ENCODE measurements at places on chromosomes 12 and 14.

DNA sequence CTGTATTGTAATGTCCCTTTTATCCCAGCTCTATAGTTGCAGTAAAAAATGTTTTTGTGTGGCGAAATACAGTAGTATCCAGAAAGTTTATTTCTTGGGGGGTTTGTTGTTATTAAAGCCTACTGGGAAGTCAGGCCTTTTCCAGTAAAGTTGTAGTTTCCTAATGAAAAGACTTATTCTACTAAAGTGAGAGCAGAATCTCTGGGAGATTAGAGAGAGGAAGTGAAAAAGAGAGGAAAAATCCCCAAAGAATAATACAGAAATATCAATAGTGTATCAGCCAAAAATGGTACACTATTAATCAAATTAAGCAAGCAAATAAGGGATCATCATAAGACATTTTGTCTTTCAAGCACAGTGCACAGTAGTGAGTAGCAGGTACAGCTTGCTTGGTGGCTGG, 46.3 kb upstream of the ATXN7L3B start:
- no peak for DNase-seq

GRCh38 chr12:12665194-12665593, 30.8 kb downstream of the GPR19 start:
- DNase-seq = no peak

DNA sequence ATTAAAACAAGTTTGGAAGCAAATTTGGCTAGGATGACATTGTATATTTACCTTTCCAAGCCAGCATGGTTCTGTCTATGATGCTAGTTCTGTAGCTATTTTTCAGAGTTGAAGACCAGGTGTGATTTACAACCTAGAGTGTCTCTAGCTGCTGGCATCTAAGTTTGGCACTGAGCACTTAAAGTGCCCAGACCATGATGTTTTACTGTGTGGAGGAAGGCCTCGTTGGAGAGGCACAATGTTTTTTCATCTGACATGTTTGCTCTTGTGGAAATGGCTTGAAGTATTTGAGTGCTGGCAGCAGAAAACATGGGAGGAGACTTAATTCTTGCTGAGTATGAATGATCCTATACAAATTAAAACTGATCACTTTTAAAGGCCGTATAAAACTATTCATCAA, 13.0 kb upstream of the C12orf71 start:
- DNase-seq = no peak

GRCh38 chr14:35353409-35354172, 51.0 kb downstream of the NFKBIA start:
- no peak for DNase-seq

DNA sequence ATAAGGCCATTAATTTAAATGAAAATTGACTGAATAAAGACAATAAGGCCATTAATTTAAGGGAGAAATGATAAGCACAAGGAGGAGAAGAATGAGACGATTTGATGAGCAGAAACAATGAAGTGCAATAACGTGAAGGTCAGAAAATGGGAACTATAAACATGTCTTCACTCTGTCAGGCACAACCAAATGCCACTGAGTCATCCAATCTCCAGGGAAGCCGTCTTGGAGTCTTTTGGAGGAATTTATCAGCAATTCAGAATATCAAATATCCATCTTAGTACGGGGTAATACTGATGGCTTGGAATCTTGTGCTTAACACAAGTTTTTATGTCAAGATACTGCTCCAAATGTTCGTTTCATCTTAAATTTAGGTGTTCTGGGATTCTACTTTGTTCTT, 159.9 kb downstream of the CAPZA3 start:
- no peak for DNase-seq

DNA sequence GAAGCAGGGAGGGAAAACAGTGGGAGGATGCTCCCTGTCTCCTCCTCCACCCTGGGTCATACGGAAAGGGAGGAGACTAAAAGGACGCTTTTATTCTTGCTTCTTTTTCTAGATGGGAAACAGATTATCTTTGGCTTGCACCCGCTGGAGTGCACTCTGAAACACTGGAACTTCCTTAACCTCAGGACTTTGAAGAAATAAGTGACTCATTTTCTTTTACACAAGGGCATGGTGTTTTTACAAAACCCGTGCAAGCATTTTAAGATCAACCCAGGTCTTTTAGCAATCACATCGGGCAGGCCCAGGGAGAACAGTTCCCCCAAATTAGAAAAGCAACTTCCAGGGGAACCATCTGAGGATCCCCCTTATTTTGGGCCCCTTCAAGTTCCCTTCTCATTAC, 80.9 kb upstream of the TSPAN11 start:
- no peak for DNase-seq

DNA sequence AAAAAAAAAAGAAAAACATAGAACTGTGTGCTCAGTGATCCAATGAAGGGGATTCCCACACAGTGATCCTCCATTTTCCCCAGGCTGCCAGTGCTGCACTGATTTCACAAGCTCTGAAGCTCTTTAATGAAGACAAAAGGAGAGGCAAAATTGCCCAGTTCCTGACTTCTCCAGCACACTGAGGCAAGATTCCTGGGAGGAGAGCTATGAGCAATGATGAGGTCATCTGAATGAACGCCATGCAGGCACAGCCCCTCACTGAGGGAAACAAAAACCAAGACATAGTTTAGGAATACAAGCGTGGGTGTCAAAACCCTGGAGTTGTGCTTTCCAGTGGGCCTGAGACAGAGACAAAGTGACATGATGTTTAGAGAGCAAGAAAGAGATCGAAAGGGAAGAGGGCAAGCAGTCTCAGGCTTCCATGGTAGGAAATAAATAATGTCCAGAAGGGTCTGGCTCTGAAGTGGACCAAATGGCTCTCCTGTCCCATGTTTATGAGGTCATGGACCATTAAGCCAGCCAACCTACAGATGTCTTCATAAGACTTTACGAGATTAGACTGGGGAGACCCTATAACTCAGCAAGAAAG, 40.9 kb upstream of the SMUG1 start:
- DNase-seq = no peak

DNA sequence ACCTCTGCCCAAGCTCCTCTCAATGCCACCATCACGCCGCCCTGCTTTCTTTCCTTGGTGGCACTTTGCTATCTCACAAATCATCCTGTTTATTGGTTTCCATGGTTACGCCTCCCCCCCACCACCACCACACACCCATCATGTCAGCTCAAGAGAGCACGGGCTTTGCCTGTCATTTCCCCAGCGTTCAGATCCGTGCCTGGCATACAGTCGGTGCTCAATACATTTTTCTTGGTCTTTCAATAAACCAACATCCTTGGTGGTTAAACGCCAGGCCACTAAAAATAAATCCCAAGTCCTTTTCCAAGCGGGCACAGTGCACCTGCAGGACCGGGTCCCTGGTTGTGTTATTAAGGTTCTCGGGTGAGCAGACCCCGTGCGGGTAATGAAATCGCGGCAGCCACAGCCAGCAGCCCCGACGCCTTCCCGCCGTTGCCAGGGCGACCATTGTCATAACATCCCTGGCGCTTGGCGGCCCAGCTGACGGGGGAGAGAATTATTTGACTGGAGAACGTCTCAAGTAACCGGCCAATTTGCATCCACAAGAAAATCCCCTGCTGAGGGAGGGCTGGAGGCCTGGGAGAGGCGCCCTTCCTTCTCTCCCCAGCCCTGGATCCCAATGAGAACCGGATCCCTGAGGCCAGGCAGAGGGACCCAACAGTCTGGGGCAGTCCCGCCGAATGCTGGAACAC, 92.9 kb downstream of the KSR2 start:
- DNase-seq = peak; percentile 86

- DNase-seq = no peak
Measured at GRCh38 chr14:83128783-83129182, 1595.1 kb upstream of the SEL1L start.

DNA sequence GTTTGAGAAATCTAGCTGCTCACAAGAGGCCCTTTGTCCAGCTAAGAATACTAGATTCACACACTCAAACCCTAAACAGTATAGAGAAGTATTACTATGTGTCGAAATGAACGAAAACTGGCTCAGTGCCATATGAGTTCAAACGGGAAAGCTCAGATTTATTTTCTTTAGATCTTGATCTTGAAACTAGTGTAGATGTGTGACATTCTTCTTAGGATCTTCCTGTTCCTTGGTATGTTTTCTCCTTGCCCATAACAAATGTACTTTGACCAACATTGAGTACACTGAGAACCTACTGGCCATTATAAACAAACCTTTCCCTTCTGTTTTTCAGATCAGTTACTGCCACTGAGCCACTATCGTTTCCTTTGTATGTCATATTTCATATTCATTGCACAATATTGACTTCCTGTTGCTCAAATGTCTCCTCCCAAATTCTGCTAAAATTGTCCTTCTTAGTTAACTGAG, 21.3 kb downstream of the MYBPC1 start:
- DNase-seq = no peak
